Fibroblast of pulmonary artery (primary cell): ENCODE measurements at places on chromosomes 2 and 18.

DNA sequence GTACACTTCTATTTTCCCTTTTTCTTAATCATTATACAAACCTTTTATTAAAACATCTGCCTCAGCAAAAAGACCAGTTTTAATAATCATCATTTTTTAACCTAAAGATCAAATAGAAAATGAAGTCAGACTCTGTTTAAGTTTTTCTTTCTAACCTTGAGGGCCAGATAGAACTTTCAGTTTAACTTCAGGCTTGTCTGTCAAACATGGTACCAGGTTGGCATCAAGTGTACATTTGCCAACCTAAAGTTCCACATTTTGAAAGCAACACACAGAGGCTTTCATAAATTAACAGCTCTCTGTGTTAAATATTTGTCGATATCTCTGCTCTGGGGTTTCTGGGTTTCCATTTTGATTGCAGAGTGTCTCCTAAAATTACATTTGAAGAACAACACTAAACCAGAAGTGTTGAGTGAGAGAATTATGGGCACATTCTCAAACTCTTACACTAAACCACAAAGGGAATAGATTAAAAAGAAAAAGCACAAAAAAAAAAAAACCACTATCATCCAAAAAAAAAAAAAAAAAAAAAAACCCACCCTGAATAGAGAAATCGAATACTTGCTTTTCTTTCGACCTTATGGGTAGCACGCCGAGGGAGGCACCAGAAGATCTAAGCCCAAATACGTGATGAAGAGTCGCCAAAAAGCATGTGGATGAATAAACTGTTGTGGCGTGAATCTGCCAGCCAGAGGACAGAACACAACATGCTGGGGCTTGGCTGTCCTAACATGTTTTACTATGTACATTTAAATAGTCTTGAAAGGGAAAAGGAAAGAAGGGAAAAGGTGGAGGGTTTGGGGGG, 166.2 kb downstream of the TCF4 start:
- peak; percentile 60 for DNase-seq

DNA sequence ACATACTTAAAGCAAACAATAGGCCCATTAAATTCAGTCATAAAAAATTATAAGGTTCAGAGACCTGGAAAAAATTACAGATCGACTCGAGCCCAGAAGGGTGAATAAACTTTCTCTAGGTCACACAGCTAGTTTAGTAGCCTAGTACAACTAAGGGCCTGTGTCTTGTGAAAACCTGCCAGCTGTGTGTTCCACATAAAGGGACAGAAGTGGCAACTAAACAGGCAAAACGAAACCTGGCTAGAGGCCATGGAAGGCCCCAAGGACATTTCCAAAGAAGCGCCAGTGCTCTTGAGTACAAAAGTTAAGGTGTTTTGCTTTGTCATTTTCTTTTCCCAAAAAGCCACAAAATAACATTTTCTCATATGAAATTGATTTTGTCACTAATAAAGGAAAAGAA, 164.9 kb downstream of the L3MBTL4 start:
- DNase-seq: no peak

GRCh38 chr18:9449600-9450414, 25.5 kb upstream of the RALBP1 start:
- DNase-seq: no peak

- no peak for DNase-seq
Measured at GRCh38 chr2:146226077-146226476, 1618.8 kb upstream of the ACVR2A start.

GRCh38 chr2:24334245-24334633, 26.1 kb downstream of the ITSN2 start:
- peak; percentile 47 for DNase-seq

DNA sequence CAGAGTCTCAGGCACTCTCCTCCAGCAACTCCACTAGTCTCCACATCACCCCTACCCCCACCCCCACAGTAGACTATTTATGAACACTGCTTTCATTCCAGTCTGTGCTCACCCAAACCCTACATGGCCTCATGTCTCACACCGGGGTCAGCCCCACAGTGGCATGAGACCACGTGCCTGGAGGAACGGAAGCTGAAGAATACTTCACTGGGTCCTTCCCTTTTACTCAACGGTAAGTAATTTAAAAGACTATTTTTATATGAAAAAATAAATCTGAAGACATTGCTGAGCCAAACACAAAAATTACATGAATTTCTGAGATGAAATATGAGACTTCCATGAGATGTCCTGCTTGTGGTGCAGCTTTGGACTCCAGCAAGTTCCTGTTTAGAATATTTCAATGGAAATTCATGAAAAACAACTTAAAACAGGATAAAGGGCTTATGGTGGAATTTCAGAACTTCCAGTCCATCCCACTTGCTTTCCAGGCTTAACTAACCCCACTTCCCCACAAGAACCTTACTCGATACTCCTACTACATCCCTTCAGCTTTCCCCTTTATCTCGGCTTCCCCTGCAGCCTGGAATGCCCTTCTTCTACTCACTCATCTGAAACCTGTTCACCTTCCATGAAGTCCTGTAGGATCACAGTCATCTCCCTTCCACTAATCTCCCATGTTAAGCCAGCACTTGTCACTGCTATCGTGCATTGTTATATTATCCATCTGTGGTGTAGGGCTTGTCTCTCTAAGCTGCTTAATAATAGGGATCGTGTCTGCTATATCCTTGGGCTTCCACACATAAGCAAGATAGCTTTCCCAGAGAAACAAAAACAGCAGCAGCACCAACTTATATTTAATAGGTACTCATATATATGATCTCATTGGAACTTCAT, 47.9 kb downstream of the SLC14A1 start:
- no peak for DNase-seq

DNA sequence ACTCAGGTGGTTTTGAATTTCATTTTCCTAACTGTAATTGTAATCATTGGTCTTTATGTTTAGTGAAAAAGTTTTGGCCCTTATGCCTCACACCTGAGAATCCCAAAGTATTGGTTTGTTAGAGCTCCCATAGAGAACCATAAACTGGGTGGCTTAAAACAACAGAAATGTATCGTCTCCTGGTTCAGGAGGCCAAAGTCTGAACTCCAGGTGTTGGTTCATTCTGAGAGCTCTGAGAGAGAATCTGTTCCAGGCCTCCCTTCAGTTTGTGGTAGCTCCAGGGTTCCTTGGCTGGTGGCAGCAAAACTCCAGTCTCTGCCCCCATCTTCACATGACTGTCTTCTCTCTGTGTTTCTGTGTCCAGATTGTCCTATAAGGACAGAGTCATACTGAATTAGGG, 11.0 kb downstream of the IL37 start:
- no peak for DNase-seq

GRCh38 chr2:105184420-105184819, 57.1 kb upstream of the GPR45 start:
- DNase-seq: no peak

DNA sequence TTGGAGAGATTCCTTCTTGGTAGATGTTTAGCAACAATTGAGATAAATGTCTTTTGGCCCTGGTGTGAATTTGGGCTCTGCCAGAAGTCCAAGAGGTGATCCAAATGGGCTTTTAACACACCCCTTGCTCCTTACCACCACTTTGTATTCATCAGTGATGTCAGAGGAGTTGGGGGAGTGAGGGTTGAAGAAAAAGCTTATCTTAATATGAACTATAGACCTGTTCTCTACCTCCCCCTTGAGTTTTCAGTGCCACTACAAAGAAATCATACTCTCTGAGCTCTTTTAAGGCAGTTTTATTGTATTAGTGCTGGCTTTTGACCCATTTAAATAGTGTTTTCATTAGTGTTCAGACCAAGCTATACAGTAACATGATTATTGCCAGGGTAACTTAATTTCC, 229.1 kb downstream of the PHLPP1 start:
- peak; percentile 35 for DNase-seq

GRCh38 chr2:47626664-47627063, 156.3 kb upstream of the MSH6 start:
- DNase-seq: no peak

DNA sequence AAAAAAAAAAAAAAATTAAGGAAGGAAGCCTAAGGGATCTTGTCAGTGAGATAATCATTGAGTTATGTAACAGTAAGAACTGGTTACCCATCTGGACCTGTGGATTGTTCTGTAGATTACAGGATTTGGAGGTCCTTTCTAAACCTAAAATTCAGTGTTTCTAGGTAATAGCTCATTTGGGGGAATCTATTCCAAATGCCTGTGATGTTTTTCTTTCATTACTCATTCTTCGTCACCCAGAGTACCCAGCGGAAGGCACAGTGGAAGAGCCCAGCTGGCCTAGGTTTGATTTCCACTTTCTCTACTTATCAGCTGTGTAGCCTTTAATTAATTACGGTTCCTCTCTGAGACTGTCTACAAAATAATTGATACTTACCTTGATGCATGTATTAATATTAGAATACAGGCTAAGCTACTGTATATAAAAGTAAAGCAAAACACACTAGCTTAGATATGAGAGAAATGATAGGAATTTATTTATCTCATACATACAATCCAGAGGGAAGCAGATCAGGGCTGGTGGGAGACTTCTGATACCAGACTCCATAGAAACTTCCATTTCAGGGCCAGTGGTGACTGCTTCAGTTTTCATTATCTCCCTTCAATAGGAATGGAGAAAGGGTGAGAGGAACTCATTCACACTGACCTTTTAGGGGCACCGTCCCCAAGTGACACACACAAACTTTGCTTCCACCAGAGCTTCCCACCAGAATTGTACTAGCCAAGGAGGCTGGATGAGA, 115.8 kb upstream of the NOSTRIN start:
- peak; percentile 48 for DNase-seq

GRCh38 chr18:24372279-24372872, 25.2 kb downstream of the OSBPL1A start:
- no peak for DNase-seq

GRCh38 chr2:233686928-233687327, 5.2 kb downstream of the UGT1A7 start:
- peak; percentile 29 for DNase-seq

GRCh38 chr2:235964787-235965390, 203.3 kb downstream of the GBX2 start:
- DNase-seq: no peak

- no peak for DNase-seq
Measured at GRCh38 chr2:85751627-85752026, 2.2 kb upstream of the ATOH8 start.

DNA sequence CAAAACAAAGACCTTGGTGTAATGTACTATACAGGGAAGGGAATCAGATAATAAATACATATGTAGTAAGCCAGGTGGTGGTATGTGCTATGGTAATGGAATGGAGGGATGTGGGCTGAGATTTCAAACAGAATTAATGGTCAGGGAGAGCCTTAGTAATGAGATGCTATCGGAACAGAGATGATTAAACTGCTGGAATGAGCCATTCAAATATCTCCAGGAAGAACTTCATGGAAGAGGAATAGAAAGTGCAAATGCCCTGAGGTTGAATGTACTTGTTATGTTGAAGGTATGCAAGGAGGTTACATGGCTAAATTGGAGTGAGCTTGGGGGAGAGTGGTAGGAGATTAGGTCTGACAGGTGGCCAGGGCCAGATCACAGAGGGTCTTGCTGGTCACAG, 5.1 kb downstream of the SERPINB11 start:
- DNase-seq: no peak

- DNase-seq: peak; percentile 58
Measured at GRCh38 chr2:207165121-207166038, at the start of gene KLF7. Gene KLF7 (minus strand): TSS chr2:207165948. CDS start chr2:207165568, 380 bp downstream.

DNA sequence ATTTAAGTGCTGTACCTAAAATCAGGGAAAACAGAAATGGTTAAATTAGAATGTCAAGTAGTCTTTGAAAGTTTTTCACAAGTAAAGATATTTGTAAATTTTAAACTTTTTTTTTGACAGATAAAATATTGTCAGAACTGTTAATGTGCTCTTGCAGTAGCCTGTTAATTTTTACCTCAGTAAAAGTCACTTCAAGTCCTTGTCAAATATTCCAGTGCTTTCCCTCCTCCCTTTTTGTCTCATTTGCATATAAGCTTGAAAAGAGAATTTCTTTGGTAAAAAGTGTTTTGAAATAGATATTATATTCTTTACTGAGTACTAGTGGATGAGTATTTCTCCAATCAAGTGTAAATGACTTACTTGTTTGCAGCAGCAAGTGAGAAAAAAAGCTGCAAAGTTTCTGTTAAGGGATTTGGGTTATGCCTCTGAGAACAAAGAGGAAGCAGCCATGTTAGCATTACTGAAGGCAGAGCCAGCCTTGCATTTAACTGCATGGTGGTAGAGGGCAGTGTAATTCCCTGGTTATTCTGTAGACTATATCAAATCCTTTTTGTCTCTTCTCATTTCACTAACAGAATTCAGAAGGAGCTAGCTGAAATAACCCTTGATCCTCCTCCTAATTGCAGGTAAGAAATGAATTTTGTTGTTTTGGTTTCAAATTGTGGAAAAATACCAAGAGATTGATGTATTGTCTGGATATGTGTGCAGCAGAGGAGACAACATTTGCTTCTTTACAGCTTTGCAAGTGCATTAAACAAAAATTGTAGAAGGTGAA, 3.2 kb downstream of the UBE2E3 start:
- peak; percentile 74 for DNase-seq

- no peak for DNase-seq
Measured at GRCh38 chr2:157938556-157938955, 62.4 kb upstream of the ACVR1 start.

DNA sequence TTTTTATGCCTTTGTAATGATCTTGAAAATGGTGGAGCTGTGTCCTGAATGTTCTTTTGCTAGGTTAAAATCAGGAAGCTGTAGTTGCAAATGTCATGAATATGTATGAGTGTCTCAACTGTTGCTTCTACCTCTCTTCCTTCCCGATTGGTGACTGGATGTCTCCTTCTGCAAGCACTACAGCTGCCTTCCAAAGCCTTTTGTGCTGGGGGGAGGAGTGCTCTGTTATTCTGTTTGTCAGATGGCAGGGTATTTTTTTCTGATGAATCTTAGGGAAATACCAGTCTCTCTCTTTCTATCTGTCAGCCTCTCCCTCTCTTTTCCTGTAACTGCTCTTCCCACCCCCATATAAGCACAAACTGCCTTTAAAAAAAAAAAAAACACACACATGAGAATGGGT, 1396.3 kb upstream of the CELF4 start:
- DNase-seq: no peak

GRCh38 chr2:222194669-222195068, 104.1 kb downstream of the PAX3 start:
- DNase-seq: no peak

- no peak for DNase-seq
Measured at GRCh38 chr2:155043097-155043496, 344.6 kb downstream of the KCNJ3 start.

DNA sequence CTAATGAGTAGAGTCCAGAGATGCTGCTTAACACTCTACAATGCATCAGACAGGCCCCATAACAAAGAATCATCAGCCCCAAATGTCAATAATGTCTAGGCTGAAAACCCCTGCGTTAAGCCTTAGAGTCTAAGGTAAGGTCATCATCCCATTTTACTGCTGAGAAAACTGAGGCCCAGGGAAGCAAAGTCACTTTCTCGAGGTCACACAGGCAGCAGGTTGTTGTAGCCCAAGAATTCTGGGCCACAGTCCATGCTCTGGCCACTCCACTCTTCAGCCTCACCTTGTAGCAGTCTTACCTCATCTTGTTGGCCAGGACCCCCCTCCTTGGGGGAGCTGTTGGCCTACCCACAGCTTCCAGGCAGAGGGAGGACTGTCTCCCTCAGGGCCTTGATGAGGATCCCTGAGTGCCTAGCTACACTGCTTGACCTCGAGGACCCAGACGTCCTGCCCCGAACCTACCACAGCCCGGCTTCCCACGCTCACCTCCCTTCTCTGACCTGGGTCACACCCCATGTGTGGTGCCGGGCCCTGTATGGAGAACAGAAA, 54.4 kb downstream of the SMAD7 start:
- DNase-seq: no peak
